ENCODE measurements at places on chromosomes 3 and 15.

DNA sequence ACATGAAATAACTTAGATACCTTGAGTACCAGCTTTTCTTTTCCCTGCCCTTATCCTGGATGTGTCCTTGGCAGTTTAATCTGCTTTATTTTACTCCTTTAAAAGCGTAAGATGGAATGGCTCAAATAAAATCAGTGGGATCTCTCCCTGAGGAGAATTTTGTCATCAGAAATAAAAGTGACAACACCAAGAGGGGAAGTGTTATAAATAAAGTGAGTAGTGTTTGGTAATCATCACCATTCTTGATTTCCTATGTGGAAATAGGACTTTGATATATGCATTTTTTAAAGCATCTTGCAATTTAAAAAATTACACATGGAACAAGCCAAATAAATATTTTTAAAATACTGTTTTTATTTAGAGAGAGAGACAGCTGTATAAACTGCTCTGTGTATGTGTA is 76.5 kb downstream of the MBNL1 start:
- no peak for DNase-seq

DNA sequence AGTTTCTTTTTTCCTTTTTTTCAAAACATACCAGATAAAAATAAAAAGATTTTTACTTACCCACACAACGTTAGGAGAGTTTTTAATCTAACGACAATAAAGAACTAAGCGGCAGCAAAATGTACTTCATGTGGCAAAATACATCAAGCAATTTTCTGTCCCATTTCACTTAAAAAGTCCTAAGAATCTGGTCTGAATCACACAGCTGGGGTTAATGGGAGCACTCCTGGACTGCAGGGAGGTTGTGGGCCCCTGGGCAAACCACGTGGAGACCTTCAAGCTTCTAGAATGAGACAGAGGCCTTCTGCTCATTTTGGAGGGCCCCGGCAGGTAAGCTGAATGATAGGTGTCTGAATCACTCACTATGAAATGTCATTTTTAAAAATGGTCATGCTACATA is 193.8 kb downstream of the RORA start:
- no peak for DNase-seq

DNA sequence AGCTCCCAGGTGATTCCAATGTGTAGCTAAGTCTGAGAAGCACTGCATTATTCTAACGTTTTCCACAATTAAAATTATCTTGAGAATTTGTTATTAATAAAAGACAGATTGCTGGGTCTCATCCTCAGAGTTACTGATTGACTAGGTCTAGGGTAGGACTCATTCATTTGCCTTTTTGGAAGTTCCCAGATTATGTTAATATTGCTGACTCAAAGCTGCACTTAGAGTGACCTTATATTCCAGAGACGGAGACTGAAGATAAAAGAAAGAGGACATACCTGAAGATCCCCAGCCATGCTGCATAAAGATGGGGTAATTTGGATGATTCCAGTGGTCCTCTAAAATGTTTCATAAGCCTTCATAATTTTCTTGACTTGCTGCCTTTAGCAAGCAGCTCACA is 81.8 kb downstream of the PLSCR2 start:
- no peak for DNase-seq

- no peak for DNase-seq
Observed at GRCh38 chr3:129623447-129624118, 17.1 kb upstream of the PLXND1 start.

GRCh38 chr3:128267541-128267940 is 114.3 kb downstream of the EEFSEC start:
- no peak for DNase-seq

DNA sequence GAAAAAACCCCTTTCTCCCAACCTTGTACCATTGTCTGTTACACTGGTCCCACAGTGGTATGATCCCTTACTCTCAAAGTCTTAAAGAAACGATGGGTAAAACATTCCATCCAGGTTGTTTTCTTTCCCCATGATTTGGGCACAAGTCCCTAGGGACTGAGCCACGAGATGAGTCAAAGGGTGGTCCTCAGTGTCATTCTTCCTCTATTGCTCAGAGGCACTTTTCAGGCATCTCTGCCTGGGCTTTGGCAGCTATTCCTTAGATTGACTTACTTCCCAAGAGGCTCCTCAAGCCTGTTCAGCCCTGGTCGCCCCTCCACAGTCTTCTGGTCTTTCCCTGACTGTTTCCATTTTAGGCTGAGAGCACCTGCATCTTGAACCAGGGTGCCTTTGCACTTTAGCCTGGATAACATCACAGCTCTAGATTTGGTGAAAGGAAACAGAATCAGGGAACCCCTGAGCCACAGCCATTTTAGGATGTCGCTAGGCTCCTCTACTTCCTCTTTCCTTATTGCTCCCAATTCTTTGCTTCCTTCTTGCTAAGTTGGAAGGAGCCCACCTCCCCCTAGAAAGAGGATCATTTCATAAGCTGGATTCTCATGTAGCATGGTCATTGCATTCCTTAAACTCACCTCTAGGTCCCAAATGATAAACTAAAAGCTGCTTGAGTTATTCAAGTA is 131.0 kb upstream of the TPRG1 start:
- DNase-seq = no peak

GRCh38 chr3:55440104-55440708 is 46.9 kb downstream of the WNT5A start:
- no peak for DNase-seq

- DNase-seq = no peak
Observed at GRCh38 chr3:102941786-102942185, 507.0 kb downstream of the ZPLD1 start.

DNA sequence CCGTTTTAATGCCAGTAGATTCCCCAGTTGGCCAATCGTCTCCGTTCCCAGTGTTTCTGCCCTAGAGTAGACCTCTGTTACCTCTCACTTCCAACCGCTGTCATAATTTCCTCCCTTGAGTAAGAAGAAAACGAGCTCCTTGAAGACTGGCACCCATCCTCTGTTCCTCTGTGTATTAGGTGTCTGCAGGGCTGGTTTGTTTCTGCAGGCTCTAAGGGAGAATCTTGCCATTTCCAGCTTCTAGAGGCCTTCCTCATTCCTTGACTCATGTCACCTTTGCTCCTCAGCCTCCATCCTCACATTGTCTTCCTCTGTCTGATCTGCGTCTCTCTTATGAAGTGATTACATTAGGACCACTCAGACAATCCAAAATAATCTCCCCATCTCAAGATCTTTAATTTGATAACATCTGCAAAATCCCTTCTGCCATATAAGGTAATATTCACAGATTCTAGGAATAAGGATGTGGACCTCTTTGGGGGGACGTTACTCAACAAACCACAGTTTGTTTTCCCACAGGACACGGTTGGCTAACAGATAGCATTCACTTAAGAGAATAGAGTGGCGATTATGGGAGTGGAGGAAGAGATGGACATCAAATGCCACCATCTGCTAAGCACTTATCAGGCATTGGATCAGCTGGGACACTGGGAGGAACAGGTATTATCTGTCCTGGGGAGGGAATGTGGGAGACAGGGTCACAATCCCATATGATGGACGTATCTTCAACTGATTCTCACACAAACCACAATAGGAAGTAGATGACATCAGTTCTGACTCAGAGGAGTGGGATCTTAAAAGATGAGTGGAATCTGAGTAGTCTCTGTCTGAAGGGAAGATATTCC is 17.1 kb downstream of the ARHGAP31 start:
- no peak for DNase-seq

DNA sequence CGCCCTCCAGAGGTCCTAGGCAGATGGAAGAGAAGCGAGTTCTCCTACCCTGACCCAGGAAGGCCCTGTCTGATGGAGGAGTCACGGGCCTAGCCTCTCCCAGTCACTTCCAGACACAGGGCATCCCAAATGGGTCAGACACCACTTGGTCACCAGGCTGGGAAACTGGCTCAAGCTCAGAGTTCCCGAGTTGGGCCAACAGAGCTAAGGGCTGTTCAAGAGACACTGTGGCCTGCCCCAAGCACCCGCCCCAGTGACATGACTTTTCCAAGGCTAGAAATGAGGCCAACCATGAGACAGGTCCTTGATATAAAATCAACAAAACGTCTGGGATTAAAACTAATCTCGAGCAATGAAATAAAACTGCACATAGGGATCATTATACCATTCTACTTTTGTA is 113.8 kb downstream of the IQSEC1 start:
- DNase-seq = no peak

- no peak for DNase-seq
Observed at GRCh38 chr3:43087249-43087776, 18.6 kb downstream of the POMGNT2 start.

DNA sequence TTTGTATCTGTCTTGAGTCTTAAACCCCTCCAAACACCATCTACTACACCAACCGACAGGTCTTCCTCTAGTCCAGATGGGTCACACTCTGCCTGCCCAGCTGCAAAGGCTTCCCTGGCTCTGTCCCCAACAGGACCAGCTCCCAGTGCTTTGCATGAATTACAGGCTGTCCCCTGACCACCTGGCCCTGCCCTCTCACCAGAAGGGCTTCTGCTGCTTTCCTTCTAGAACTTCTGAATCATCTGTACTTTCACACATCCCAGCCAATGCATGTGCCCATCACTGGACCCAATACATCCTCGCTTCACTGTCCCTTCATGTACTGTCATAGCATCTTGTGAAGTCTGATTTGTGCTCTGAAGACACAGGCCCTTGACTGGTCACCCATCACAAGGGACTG is 53.6 kb downstream of the HOMER2 start:
- no peak for DNase-seq

DNA sequence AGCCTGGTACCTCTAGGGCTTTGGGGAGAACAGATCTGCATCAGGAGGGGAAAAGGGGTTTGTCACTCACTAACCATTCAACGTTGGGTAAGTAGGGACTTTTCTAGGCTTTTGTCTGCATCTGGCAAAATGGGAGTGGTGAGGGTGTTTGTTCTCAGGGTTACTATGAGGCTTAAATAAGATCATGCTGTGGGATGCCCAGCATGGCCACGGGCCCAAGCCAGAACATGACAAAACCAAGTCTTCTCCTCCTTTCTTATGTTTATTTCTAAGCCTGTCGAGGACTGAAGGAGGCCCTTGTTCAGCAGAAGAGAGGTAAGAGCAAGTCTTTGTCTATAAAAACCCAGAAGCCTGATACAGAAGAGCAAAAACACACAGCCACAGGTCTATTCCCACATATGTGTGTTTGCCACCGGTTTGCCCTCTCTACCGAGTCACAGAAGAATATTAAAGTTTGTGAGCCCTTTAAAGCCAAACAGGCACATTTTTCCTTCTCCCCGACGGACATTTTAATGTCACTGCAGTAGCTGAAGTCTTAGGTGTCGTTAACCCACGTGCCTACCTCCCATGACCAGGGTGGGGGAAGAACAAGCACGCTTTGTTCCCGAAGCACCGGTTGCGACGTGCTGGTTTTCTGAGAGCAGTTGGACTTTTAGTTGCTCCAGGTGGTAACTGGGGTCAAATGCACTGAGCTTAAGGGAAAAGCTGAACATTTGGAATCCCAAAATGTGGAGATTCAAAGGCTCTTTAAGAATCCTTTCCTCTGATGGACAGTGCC is 72.1 kb downstream of the NOX5 start:
- no peak for DNase-seq

- no peak for DNase-seq
Observed at GRCh38 chr15:92848852-92849598, 51.1 kb upstream of the CHD2 start.

GRCh38 chr3:80688814-80689213 is 921.0 kb upstream of the ROBO1 start:
- DNase-seq = no peak

DNA sequence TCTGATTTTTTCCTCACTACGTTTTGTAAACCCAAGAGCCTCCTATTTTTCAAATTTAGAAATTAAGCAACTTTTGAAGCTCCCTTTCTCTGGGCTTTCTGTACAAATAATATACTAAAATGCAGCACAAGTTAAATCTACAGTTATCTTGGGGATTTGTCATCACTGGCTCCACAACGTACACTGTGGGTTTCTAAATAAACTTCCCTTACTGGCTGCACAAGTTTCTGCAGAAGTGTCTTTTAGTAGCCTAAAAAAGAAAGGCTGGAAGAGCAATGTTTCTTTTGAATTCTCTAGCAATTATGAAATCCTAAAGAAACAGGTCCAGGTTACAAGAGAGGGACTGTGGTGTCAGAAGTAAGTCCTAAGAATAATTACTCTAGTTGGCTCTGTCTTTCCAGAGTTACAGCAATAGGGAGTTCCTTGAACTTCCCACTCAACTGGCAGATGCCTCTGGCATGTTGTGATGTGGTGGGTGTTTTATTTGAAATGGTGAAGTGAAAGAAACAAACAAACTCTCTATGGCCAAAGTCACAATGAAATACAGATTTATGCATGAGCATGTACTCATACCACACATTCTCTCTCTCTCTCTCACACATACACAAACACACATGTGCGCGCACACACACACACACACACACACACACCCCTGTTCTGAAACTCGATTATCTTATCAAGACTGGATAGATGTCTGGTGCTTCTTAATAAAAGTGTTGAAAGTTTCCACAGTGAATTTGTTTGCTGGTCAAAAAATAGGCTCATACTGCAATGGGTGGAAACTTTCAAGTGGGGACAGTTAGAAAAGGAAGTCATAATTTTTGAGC is 198.2 kb downstream of the SSR3 start:
- DNase-seq = no peak

- DNase-seq = no peak
Observed at GRCh38 chr3:10883478-10884234, 67.6 kb downstream of the SLC6A11 start.

DNA sequence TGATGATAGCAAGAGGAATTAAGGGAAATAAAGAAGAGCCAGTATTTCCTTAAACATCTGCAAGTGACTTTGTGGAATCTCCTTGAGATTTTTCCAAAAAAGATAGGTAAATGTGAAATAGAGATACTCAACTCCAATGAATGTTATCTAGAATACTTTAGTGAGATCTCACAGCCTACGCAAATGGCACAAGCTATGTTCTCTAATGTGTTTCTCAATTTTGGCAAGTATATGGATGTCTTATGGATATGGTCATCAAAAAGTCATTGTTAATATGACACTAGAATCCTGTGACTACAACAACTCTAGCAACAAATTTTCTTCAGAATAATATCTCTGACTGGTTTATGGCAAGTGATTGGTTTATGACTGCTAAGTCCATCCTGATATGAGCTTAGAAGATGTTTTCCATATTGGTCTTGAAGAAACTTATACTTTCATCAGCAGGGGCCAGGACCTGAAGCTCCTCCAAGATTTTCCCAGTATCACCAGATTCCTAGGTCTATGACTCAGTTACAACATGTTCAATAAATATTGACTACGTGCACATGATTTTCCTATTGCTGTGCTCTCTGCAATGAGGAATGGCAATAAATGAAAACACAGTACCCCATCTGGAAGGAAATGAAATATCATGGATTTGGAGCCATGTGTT is 170.9 kb upstream of the THBS1 start:
- DNase-seq = no peak

DNA sequence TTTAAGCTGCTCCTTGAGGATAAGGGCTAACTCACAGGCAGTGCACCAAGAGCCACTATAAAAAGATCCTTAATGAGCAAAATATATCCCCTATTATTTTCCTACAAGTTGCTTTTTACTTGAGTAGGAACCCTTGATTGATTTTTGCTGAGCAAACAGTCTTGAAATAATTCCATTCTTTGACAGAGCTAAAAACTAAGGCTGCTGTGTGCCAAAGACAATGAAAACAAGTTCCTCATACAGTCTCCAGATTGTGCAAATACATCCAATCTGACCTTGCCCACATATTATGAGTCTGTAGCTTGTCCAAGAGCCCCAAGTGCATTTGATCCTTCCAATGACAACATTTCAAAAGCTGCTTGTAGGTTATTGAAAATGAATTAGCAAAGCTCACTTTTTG is 15.0 kb downstream of the PRKAR2A start:
- no peak for DNase-seq

- no peak for DNase-seq
Observed at GRCh38 chr3:38586546-38587520, 62.7 kb downstream of the SCN5A start.
